Stimulated activated CD4-positive, alpha-beta T cell treated with anti-CD3 and anti-CD28 coated beads, Interleukin-2, amount 100 ng/mL, for 4 hours (primary cell): ENCODE measurements at places on chromosomes 7 and 10.
A peak's percentile ranks its signal among the peaks of the same experiment; 100 is the strongest.

DNA sequence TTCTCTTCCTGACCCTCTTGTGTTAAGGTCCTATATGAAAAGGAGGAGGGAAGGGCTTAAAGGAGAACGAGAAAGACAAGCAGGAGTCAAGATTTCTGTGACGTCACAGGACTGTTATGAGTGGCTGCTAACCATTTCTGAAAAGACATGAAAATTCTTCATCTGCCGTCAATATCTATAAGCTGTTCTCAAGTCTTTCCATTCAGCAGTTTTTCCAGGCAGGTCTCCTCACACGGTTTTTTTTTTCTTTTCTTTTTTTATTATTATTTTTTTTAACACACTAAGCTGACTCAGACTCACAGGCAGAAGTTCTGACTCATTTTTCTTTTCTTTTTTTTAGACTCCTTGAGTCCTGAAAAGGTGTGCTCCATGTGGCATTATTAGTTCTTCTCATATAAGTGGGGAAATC, 72.0 kb downstream of the DGKI start:
- no peak for DNase-seq

GRCh38 chr7:20288036-20288435, 42.7 kb upstream of the ITGB8 start:
- DNase-seq = no peak

GRCh38 chr7:127598318-127598717, 4.8 kb downstream of the FSCN3 start:
- no peak for DNase-seq

- DNase-seq = no peak
These were observed 1.3 kb upstream of the PIP start for GRCh38 chr7:143130541-143130940.

DNA sequence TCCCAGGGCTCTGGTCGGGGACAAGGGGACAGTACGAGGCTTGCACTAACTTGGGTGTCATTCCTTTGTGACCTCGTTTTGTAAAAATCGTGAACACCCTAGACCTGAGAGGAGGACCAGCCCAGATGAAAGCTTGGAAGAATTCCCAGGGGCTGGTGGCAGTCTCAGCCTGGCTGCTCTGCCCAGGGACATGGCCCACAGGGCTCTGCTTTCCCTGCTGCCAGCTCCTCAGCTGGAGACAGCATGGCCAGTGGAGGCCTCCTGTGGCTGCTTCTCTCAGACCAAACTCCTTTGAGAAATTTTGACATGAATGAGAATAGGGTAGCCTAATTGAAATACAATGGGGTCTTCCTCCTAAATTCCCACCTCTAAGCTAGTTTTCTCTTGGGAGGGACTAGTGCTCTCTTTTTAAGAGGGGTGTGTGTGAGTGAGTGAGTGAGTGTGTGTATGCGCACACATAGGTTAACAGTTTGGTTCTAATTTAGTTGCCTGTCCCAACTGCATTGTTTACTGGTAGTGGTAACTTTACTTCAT, 140.3 kb upstream of the EFCAB10 start:
- DNase-seq = no peak

- DNase-seq = no peak
These were observed 20.0 kb upstream of the ARPC1A start for GRCh38 chr7:99305473-99306260.

GRCh38 chr10:132855889-132856288, 69.9 kb upstream of the NKX6-2 start:
- DNase-seq = no peak

GRCh38 chr10:125531465-125531864, 151.5 kb downstream of the TEX36 start:
- no peak for DNase-seq

GRCh38 chr7:48089046-48090003, at the start of gene UPP1:
UPP1 (plus strand) TSS chr7:48089265; CDS start chr7:48094784, 5,519 bp downstream.
- peak; percentile 75 for DNase-seq

GRCh38 chr7:71547426-71547825, 415.5 kb downstream of the GALNT17 start:
- no peak for DNase-seq

GRCh38 chr7:7136466-7137381, 45.6 kb upstream of the C1GALT1 start:
- DNase-seq = no peak

DNA sequence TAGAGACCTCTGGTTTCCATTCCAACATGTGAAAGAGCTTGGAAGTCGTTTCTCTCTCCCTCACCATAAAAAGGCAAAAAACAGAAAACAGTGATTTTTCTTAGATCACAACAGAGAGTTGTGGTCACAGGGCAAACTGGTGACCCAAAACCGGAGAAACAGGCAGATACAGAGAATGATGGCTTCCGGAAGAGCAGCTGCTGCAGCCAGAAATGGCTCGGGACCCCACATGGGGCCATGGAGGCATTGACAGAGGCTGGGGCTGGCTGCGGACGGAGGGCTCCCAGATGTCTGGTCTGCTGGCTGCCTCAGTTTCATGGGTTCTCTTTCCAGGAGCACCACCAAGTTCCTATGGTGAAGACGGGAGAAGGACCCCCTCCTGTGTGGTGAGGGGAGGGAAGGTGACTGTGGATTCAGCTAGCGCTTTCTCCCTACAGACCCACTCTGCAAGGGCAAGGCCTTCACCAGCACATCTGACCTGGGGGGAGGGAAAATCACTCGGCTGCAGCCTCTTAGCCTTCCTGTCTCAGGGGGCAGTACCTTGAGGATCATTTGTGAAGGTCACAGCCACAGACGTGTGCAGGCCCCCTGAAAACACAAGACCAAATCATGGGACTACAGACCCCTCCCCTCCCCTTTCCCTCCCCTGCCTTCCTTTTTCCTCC, 81.4 kb downstream of the WDR37 start:
- DNase-seq = no peak

GRCh38 chr7:42690794-42691639, 220.9 kb downstream of the C7orf25 start:
- no peak for DNase-seq

- no peak for DNase-seq
These were observed 26.7 kb downstream of the FRMD4A start for GRCh38 chr10:14304046-14304445.

GRCh38 chr7:94848531-94848930, 58.9 kb upstream of the PPP1R9A start:
- no peak for DNase-seq

DNA sequence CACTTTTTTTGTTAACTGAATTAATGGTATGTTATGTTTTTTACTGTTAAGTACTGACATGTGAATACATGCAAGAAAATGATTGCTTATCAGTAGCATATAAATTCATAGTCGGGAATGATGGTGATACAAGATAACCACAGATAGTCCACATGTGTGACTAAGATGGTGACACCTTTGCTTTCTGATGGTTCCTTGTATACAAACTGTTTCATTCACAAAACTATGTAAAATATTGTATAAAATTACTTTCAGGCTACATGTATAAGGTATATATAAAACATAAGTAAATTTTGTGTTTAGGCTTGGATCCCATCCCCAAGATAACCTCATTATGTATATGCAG, 10.0 kb downstream of the CISD1 start:
- DNase-seq = no peak

- DNase-seq = no peak
These were observed 54.0 kb downstream of the CREB5 start for GRCh38 chr7:28466341-28466740.

- DNase-seq = no peak
These were observed 20.7 kb downstream of the MET start for GRCh38 chr7:116692401-116693308.

DNA sequence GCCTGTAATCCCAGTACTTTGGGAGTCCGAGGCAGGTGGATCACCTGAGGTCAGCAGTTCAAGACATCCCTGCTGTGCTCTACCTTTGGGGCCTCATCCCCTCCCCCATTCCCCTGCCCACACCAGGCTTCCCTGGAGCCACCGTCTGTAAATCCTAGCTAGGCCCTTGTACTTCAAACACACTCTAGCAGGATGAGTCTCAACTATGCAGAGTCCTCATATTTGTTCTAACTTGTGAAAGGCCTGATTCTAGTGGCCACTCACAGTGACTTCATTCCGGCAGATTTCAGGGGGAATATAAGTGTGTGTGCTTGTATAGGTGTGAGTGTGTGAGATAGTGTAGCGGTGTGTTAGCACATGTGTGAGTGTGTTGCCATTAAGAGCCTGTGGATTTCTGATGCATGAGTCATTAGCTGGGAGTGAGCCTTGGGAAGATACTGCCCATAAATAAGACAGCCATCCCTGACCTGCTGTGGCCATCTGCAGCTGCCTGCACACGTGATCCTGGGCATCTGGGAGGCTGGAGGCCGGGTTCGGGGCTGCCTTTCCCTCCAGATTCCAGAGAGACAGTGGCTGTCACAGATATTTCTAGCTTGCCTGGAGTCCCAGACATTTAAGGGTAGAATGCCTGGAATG, 1.7 kb upstream of the NEURL1 start:
- no peak for DNase-seq

GRCh38 chr10:70729763-70730357, 55.3 kb downstream of the TBATA start:
- DNase-seq = no peak

DNA sequence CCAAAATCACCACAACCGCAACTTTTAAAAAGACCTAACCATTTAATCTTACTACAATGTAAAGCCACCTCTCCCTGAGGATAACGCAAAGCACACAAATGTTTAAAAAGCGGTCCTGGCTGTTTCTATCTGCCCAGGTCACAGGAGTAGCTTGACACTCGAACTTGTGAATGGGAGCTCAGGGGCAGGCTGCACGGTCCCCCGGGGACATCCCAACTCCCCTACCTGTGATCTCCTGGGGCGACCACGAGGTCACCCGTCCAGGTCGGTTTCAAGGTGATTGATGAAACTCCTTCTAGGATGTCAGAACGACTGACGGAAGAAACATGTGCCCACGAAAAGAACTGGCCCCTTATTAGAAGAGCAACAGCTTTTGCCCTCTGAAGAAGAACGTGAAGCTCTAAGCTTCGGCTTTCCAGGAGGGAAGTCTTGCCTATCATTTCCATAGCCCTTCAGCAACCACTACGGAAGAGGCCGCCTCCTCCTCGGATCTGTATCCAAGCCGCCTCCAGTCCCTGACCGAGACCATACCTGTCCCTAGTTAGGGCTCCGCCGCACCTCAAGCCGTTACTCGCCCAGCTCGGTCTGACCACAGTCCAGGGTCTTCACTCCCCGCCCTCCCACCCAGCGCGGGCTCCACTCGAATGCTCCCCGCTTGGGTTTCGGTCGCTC, 459 bp downstream of the CYCS start:
- DNase-seq = peak; percentile 7

DNA sequence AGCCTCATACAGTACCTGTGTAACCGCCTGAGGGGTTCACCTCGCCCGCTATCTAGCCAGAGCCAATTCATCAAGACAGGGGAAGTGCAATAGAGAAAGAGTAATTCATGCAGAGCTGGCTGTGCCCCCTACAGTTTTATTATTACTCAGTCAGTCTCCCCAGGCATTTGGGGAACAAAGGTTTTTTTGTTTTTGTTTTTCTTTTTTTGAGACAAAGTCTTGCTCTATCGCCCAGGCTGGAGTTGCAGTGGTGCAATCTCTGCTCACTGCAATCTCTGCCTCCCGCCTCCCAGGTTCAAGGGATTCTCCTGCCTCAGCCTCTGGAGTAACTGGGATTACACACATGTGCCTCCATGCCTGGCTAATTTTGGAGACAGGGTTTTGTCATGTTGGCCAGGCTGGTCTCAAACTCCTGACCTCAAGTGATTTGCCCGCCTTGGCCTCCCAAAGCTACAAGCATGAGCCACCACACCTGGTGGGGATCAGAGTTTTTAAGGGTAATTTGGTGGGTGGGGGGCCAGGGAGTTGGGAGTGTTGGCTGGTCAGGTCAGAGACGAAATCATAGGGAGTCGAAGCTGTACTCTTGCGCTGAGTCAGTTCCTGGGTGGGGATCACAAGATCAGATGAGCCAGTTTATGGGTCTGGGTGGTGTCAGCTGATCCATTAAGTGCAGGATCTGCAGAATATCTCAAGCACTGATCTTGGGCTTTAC, 116.5 kb downstream of the MARCHF5 start:
- DNase-seq = no peak

- DNase-seq = no peak
These were observed 97.5 kb upstream of the NPS start for GRCh38 chr10:127451628-127452027.

GRCh38 chr7:87110778-87111177, 41.5 kb upstream of the DMTF1 start:
- DNase-seq = no peak
